Activated CD4-positive, alpha-beta T cell treated with anti-CD3 and anti-CD28 coated beads for 36 hours (primary cell): ENCODE measurements at places on chromosomes 13 and 19.
A peak's percentile ranks its signal among the peaks of the same experiment; 100 is the strongest.

- no peaks in the 10 kb centered on the region for H3K27me3 ChIP-seq
- H3K4me1 ChIP-seq = peaks cover 31% of the 10 kb centered on the region
- no peaks in the 10 kb centered on the region for H3K36me3 ChIP-seq
- peak; percentile 92 for DNase-seq
- peak overlapping the region; percentile 82 for H3K27ac ChIP-seq
Observed at GRCh38 chr19:1243768-1244692, 2.5 kb downstream of the ATP5F1D start.

- no peak for DNase-seq
- H3K4me3 ChIP-seq = no peak overlapping the region
Observed at GRCh38 chr13:109567315-109567714, 219.1 kb downstream of the IRS2 start.

DNA sequence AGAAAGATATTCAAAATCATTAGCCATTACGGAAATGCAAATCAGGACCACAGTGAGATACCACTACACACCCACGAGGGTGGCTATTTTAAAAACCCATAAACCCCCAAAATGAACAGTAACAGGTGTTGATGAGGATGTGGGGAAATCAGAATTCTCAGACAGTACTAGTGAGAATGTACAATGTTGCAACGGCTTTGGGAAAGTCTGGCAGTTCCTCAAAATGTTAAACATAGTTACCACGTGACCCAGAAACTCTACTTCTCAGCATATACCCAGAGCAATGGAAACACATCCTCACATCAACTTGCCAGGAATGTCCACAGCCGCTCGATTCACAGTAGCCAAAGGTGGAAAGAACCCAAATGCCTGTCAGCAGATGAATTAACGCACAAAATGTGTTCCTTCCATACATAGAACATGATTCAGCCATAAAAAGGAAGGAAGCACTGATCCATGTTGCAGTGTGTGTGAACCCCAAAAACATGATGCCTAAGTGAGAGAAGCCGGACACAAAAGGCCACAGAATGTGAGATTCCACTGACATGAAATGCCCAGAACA is 7.0 kb downstream of the PLVAP start:
- H3K27me3 ChIP-seq = peaks cover 4% of the 10 kb centered on the region
- no peaks in the 10 kb centered on the region for H3K36me3 ChIP-seq
- H3K4me3 ChIP-seq = no peak overlapping the region

DNA sequence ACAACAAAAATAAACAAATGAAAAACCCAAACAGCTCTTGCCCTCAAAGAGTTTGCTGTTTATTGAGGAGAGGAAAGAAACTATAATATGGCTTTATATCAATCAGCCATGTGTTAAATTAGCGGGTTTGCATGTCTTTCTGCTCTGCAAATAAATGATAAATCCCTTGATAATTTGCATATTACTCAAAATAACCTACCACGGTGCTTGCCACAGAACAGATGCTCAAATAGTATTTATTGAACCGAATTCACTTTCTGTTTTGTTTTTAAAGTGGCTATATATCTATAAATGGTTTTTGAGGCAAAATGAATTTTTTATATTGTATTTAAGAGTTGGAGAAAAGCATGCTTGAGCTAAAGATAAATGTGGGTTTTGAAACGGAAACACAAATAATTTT is 428.1 kb downstream of the ITGBL1 start:
- DNase-seq = no peak
- H3K4me1 ChIP-seq = no peaks in the 10 kb centered on the region
- peaks cover 3% of the 10 kb centered on the region for H3K27me3 ChIP-seq
- no peak overlapping the region for H3K4me3 ChIP-seq

DNA sequence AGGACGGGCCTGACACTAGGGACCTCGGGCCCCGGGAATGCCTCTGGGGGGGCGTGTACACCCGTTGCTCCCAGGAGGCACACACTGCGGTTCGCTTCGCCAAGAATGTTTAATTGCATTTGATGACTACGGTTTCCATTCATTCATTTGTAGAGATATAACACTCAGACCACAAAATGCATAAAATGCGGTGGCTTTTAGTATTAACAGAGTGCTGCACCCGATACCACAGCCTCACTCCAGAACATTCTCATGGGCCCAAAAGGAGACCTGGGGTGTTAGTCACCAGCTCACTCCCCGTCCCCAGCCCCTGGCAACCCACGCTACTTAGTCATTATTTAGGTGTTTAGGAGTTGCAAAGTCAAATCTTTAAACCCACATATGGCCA is 21.8 kb downstream of the HCN2 start:
- H3K27ac ChIP-seq = peak overlapping the region; percentile 97
- peak; percentile 86 for DNase-seq
- H3K36me3 ChIP-seq = peaks cover 15% of the 10 kb centered on the region
- H3K27me3 ChIP-seq = peaks cover 2% of the 10 kb centered on the region
- peaks cover 25% of the 10 kb centered on the region for H3K4me1 ChIP-seq
